ENCODE measurements at places on chromosomes 4 and X.

DNA sequence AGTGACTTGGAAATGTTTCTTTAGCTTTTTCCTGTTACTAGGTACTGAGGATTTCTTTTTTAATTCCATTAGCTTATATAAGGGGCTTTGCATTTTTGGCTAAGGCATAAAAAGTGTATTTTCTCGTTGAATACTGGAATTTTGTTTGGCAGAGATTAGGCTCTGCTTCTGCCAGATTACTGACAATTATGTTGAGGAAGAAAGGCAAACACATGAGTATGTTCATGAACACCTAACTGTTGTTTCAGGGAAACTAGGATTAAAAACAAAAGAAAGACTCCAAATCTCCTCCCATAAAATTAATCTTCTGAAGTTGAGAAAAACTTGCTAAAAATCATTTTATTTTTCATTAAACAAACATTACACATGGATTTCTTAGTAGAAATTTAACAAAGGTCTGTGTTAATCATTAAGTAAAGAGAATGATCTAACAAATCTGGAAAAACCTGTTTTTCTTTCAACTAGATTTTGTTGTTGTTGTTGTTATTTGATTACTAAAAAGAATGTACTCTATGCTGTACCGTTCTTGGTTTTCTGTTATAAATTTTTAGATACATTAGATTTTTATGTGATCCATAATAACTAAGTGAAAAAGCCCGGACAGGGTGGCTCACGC is 43.3 kb upstream of the STAG2 start:
- DNase-seq = no peak

GRCh38 chr4:2842687-2843262 is 869 bp upstream of the ADD1 start:
- DNase-seq = peak; percentile 18

GRCh38 chr4:119748853-119749252 is 120.2 kb upstream of the PDE5A start:
- no peak for DNase-seq

DNA sequence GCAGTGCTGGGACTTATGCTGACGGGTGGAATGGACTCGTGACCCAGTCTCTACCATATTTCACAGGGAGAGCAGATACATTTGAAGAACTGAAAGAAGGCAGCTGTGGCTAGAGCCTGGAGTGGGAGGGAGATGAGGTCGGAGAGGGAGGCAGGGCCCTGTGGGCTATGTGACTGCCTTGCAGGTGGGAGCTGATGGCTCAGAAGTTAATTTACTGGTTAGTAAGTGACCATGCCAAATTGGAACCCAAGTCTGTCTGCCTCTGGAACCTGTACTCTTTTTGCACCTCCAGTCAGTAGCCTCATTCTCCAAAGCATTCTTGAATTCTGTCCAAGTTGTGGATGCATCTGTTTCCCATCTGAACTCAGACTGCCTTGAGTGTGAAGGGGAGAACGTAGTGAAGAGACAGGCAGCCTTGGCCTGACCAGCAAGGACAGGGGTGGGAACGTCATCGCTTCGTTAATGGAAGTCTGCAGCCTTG is 92.3 kb downstream of the REPS2 start:
- DNase-seq = peak; percentile 80

All from inflammatory macrophage (primary cell).